ENCODE measurements at places on chromosomes 13 and 19.

GRCh38 chr13:85567909-85568308, 231.3 kb downstream of the SLITRK6 start:
- no peak for DNase-seq

DNA sequence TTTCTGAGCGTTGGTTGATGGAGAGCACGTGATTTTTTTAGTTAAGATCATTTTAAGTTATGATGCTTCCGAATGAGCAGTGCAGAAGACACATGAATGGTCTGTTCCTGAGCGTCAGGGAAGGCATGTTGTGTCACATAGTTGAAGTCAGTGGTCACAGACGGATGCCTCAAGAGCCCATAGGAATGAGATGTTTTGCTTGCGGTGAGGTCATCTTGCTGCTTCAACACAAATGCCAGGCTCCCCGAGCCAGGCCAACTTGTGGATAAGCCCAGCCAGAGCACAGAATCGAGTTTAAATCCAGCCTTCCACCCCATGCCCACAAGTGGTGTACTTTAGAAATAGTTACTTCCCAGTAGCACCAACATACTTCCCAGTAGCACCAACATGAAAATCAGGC, 5.4 kb downstream of the UPF3A start:
- DNase-seq, result peak; percentile 92

- DNase-seq, result no peak
Observed at GRCh38 chr13:104372095-104372655, 1306.0 kb upstream of the SLC10A2 start.

- no peak for DNase-seq
Observed at GRCh38 chr19:10988380-10988779, 27.6 kb downstream of the SMARCA4 start.
